ENCODE measurements at places on chromosomes 1 and 21.

- no peak for DNase-seq
Observed at GRCh38 chr1:246925997-246926626, 5.6 kb downstream of the AHCTF1 start.

DNA sequence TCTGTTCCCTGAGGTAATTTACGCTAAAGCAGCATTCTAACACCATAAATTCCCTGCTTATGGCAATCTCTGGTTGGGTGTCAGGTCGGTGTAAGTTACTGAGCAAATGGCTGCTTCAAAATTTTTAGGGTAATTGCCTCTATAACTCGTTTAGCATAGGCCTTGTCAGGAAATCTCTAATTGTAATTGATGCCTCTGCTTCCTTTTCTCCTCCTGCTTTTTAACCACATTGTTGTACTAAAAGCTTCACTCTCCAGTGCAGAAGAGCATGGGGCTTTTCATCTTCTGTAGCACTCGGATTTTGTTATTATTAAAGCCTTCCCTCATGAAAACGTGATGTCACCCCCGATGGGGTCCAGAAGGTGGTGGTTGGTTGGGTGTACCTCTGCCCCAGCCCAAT, 141.6 kb upstream of the NBPF11 start:
- DNase-seq = no peak

DNA sequence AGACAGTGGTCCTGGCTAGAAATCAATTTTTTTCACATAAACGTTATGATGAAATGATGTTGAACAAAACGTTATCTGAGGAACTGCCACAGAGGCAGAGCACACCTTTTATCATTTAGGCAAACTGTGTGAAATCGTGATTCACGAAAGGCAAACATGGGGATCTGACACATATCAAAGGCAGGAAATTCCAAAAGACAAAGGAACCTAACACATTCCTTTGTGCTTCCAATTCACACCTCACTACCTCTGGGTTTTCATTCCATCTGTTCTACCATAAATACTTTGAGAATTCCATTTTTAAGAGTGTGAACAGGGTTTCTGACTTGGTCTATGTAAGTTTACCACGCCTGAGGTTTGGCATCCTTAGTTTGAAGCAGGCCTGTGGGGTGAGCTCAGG, 119.5 kb upstream of the KRTAP19-8 start:
- DNase-seq = no peak

- peak; percentile 34 for DNase-seq
Observed at GRCh38 chr1:51768971-51769588, 109.4 kb downstream of the NRDC start.

DNA sequence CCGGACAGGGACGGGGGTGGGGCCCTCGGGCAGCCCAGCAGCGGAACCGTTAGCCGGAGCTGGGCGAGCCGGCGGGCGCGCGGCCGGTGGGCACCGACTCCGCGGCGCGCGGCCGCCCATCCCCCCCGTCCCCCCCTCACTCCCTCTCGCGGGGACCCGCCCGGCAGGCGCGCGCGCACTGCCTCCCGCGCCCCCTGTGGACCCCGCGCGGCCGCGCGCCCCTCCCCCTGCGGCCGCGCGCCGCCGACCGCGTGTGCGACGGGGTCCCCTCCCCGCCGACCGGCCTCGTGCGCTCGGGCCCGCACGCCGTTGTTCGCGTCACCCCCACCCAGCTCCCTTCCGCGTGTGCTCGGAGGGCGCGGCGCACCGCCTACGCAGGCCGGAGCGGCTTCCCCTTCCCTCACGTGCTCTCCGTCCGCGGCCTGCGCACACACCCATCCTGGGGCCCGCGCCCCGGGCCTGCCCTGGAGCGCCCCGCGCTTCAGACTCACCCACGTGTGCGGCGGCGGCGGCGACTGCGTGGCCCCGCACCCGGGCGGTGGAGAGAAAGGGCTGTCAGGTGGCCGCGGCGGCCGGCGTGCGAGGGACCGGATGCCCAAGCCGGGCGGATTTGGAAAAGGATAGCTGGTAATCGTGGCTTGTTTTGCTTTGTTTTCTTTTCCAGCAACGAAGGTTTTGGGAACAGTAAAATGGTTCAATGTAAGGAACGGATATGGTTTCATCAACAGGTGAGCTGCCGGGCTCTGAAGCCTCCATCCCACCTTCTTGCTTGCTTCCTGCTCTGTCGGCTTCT, 717 bp downstream of the YBX1 start:
- DNase-seq = peak; percentile 57

GRCh38 chr1:223642237-223642636, 23.3 kb downstream of the CAPN8 start:
- no peak for DNase-seq

- no peak for DNase-seq
Observed at GRCh38 chr1:168428063-168428731, 115.6 kb downstream of the XCL2 start.

DNA sequence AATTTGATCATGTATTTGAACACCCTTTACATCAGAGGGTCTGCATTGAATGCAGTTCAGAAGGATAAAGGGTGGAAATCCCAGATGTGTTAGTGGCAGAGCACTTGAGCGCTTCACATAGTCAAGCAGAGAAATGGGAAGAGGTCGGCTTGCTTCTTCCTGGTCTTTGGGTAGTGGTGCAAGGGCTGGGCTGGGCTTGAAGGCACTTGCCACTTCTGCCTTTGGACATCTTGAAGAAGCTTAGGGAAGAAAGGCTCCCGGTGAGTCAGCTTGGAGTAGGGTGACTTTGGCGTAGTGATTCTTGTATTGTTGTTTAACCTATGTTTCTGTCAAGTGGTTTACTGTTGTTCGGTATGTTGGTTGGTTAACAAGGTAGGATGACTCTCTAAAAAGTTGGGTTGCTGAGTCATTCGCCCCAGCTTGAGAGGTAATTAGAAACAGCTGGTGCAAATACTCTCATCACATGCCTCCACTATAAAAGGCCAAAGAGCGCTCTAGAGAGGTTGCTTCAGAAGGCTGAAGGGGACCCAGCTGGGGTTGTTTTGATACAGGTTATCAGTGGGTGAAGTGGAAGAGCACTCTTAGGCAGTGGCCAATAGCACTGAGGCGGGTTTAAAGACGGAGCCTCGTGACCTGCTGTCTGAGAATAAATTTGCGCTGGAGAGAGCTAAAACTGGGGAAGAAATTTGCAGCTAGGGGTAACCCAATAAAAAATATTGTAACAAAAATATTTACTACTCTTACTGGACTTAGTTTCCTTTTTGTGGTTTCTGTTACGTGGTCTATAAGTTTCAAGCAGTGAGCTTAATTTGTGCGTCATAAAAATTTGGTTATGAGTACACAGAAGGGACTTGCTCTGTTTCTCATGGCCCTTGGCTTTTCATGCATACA, 1.4 kb downstream of the BACH1 start:
- DNase-seq = peak; percentile 82

GRCh38 chr1:227661495-227661894, 73.6 kb downstream of the JMJD4 start:
- no peak for DNase-seq

DNA sequence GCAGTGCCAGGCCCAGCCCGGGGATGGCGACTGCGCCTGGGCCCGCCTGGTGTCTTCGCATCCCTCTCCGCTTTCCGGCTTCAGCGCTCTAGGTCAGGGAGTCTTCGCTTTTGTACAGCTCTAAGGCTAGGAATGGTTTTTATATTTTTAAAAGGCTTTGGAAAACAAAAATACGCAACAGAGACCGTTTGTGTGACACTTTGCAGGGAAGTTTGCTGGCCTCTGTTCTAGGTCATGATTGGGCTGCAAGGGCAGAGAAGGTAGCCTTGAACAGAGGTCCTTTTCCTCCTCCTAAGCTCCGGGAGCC, 719 bp downstream of the SOD1 start:
- no peak for DNase-seq
